H7 (cell line): ENCODE measurements at places on chromosomes 6 and 20.

DNA sequence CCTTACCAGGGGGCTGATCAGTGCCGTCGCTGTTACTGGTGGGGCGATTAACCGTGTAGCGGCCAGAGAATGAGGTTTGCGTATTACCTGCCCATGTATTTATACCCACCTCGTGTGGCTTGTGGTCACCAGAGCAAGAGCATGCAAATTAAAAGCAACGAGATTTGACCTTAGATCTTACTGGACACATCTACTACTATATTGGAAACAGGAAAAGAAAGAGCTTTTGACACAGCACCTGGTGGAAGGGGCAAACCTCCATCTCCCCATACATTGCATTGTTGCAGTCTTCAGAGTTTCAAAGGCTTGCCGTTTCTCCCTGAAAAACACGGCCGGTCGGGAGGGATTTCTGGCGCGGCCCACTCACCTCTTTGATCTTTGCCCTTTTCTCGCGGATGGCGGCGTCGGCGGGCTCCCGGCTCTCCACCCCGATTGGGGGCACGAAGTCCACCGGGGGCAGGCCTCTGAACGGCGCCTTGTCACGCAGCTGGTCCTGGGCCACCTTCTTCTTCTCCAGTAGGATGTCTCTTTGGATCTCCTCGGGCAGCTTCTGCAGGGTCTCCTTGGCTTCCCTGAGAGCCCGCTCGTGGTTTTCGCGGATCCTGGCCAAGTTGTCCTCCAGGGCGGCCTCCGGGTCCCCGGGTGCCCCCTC lies 1.3 kb downstream of the MAN1A1 start:
- no peak for DNase-seq

- no peak for DNase-seq
Observed at GRCh38 chr20:39049148-39049547, 87.0 kb downstream of the DHX35 start.

DNA sequence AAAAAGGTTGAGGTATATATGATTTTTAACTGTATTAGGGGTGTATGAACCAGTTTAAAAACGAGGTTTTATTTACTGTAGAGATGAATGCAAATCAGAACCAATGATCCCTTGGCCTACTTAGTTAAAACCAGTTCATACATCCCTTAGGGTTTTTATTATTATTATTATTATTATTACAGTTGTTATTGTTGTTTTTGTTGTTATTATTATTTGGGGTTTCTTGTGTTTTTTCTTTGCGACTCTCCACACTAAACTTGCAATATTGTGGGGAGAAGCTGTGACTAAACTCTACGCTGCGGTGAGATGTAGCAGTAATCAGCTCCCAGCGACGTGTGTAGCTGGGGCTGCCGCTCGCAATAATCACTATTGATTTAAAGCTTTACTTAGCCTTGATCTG lies 62.2 kb downstream of the SSR1 start:
- DNase-seq = no peak

GRCh38 chr6:16179970-16180431 lies 51.1 kb downstream of the MYLIP start:
- no peak for DNase-seq

DNA sequence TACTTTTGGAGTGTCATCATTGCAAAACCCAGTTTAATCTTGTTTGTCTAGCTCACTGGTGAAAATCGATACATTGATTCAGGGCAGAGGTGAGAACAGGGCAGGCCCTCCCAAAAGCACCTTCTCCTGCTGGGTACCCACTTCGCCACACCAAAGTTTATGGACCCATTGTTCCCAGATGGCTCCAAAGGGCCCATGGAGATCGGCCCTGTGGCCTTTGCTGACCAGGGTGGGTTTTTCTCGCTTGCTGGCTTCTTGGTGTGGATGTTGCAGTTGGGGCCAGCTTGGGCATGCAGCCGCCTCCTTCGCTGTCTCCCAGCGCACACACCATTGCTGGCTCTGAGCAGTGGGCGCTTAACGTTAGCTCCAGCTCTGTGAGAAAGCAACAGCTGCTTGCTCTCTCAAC lies 178.1 kb upstream of the PDE10A start:
- no peak for DNase-seq

- no peak for DNase-seq
Observed at GRCh38 chr6:37293426-37293825, 35.5 kb upstream of the TMEM217 start.

DNA sequence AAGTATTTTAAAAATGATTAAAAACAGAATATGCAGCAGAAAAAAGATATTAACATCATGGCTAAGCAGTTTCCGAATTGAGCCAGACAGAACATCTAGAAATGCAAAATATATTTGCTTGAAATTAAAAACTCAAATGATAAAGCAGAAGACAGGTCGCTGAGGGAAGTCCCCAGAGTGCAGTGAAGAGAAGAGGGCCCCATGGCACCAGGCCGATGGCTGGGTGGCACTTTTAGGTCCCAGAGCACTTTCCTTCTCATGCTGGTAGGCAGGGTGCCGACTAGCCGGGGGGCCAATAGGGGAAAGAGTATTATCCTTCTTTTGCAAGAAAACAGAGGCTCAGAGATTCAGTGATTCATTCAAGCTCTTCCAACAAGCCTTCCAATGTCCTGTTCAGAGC lies 58.9 kb downstream of the MYH7B start:
- DNase-seq = no peak

DNA sequence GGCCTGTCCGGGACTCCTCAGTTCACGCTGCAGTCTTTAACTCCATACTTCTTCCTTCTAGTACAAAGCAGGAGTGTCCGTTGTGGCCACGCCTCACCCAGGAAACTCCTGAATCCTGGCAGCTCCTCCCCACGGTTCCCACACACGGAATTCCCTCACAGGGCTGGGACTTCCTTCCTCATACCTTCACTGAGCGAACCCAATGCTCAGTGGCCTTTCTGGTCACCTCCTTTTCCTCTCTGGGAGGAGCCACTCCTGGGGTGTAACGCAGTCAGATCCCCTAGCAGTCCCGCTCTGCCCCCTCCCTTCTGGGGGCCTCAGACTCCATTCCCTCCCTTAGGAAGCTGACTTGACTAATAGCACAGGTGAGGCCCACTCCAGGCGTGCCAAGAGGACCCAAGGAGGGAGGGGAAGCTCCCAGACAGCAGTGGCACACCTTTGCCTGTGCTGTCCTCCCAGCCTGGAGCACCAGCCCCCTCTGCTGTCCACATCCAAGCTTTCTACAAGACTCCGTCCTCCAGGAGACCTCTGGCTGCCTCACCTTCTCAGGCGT lies at the start of gene SLC52A3:
TSS of gene SLC52A3 (minus strand) at position 75 of the 553 bp plus-strand sequence. CDS start 2,726 bp downstream, outside the sequence.
- DNase-seq = peak; percentile 82

DNA sequence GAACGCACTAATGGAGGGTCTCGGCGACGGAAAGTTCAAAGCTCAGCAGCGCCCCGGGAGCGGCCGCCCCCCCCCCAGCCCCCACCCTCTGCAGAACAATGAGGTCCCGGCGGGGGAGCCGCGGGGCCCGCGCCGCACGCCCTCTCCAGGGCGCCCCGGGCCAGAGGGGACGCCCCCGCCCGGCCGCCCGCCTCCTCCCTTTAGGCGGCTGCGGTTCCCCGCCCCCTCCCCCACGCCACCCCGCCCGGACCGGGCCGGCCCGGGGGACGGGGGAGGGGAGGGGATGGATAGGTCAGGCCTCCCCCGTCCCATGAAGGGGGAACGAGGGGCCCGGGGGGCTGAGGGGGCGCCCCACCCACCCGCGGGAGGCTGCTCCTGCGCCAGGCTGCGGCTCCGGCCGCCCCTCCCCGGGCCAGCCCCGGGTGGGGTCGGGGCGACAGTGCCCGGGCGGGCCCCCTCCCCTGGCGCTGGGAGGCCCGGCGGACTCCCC lies 1.5 kb downstream of the NOL4L start:
- DNase-seq = peak; percentile 92

- DNase-seq = no peak
Observed at GRCh38 chr6:155959898-155960495, 504.4 kb upstream of the NOX3 start.

DNA sequence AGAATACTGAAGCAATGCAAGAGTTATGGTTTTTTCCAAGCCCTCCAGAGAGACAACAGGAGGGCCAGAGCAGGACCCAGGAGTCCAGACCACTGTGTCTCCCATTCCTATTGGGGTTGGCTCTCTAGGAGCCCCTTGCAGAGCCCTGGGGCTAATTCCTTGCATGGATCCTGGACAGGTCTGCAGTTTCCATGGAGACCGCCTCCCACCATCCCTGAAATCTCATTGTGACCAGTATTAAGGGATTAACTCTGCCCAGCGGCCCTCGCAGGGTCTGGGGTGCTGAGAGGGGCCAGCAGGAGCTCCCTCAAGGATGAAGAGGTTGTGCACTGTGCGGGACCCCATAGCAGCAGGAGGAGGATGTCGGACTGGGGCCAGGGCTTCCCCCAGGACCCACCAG lies 34.8 kb downstream of the HNF4A start:
- peak; percentile 16 for DNase-seq

DNA sequence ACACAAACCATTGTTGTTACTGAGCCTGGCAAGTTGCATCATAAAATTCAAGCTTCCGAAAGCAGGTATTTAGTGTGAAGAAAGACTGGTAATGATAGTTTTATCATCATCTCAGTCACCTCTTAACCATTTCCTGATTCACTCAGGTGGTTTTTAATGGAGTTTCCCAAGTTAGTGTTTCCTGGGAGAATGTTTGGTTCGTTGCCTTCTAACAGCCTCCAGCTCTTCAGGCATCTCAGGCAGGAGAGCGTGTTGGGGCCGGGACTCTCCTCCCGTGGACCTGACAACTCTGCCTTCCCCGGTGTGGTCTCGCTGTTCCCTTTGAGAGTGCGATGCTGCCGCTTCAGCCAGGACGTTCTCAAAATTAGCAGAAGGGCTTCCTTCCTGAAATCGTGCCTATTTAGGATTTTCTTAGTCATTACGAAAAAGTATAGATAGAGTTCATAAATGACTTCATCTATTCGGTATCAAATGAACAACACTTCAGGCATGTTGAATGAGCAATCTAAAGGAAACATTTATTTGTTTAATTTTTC lies 105.0 kb upstream of the QKI start:
- no peak for DNase-seq

DNA sequence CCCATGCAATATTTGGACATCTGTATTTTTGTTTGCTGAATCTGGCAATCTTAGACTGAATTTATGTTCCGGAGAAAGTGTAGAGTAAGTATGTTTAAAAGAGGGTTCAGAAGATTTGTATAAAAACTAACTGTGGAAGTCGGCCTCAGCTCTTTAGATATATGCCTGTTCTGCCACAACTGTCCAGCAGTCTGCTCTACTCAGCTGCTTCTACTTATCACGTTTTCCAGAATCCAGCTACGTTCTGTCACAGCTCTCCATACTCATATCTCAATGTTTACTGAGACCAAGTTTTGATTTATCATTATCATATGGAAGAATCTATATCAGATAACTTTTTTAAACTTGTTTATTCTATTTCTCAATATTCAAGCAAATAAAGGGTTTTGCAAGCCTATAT lies 721.3 kb downstream of the EYS start:
- no peak for DNase-seq

DNA sequence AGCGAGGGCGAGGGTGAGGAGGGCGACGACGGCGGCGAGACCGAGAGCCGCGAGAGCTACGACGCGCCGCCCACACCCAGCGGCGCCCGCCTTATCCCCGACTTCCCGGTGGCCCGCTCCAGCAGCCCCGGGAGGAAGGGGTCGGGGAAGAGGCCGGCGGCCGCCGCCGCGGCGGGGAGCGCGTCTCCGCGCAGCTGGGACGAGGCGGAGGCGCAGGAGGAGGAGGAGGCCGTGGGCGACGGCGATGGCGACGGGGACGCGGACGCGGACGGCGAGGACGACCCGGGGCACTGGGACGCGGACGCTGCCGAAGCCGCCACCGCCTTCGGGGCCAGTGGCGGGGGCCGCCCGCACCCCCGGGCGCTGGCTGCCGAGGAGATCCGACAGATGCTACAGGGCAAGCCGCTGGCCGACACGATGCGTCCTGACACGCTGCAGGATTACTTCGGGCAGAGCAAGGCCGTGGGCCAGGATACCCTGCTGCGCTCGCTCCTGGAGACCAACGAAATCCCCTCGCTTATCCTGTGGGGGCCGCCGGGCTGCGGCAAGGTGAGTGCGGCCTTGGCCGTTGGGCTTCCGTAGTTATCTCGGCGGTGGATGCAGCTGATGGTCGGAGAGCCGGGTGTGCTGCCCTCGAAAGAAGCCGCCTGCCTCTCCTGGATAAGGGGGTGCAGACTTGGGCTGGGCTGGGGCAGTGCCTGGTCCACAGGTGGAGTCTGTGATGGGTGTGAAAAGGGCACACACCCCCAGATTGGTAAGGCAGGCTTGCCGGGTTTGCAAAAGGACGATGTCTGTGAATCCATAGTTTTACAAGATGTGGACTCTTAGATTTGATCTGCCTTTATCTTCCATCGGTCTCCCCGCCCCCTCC lies 938 bp downstream of the WRNIP1 start:
- DNase-seq = peak; percentile 87

- DNase-seq = no peak
Observed at GRCh38 chr20:37804584-37805566, 98.1 kb upstream of the VSTM2L start.

DNA sequence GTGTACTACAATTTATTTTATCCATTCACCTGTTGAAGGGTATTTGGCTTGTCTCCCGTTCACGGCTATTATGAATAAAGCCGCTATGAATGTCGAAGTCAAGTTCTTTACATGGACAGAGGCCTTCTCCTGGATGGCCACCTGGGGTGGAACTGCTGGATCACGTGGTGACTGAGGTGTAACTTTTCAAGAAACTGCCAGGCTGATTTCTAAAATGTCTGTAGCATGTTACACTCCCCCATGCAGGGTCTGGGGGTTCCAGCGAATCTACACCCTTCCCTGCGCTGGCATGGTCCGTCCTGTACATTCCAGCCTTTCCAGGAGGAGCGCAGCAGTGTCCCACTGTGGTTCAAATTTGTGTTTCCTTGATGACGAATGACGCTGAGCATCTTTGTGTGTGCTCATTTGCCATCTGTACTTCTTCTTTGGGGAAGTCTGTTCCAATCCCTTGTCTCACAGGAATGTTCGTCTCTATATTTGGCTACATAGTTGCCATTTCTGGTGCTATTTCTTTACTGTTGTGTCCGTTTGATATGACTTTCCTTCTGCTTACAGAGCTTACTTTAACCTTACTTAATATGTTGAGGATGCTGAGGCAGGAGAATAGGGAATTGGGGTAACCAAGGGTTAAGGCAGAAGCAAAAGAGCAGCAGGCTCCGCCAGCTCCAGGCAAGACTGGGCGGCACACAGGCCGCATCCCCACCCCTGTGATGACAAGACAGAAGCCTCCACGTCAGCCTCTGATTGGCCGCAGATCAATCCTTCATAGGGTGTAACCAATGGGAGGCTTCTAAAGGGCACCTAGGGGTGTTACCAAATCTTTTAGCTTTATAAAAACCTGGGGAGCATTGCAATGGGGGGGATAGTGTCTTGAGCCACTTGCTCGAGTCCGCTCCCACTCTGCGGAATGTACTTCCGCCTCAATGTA lies 106.6 kb downstream of the TAF4 start:
- peak; percentile 95 for DNase-seq
